ENCODE measurements at places on chromosomes 7 and 10. TPM values are rescaled to one million over a fixed set of nuclear protein-coding genes. Genes with fewer than 3 reads are reported as not detected.

DNA sequence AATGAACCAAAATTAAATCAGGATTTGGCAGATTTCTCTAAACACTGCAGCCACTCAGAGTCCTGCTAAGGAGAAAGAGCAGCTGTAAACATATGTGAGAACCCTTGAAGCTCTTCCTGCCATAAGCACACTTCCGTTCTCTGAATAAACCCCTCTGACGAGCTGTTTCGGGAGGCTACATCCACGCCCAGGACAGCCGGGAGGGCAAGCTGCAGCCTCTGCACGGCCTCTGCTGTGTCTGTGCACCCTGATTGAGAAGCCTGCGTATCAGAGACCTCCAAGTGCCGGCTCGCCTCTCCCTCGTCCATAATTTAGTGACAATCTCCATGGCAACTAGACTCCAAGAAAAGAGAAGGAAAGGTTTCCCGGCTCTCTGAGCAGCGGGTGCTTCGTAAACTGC is 114.4 kb downstream of the PTPRN2 start:
- ATAC-seq, result no peak

DNA sequence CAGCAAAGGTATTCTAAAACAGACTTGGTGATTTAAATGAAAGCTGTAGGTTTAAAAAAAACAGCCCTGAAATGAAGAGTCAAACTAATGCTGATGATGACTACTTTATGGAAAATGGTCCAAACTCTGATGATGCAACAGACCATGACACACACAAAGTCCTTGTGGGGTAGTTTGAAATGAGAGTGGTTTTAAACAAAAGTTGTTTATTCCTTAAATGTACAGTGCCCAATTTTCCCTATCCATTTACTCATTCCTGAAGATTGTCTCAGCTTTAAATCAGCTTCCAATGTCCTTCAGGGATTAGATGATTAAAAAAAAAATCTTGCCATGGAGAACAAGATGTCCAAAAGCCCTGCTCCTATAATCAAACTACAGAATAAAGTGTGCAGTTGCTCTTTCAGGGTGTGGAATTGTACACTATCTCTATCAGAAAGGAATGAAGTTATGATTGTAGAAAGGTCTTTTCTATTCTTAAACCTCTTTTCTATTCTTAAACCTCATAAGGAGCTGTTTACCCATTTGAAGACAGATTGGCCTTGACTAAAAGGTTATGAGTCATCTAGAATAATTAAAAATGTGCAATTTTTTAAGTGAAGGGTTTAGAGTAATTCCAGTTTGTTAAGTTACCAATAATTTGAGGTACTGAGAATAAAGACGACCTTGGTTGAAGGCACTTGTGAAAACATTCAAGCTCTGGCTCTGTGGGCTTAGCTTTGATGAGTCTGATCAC is 70.2 kb upstream of the ITGA8 start:
- ATAC-seq, result no peak

DNA sequence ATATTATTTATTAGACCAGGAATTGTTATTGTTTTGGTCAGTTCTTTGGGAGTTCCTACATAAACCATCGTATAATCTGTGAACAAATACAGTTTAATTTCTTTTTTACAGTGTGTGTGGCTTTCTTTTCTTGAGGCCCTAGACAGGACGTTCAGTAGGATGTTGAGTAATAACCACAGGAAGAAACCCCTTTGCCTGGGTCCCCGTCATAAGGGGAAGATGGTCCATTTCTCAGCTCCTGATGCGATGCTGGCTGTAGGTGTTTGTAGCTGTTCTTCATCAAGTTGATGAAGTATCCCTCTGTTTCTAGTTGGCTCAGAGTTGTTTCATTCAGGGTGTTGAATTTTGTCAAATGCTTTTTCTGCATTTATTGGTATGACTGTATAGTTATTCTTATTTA is 219.7 kb upstream of the ADARB2 start:
- no peak for ATAC-seq

GRCh38 chr10:37643187-37643586 is 214.2 kb downstream of the ZNF248 start:
- no peak for ATAC-seq

- ATAC-seq, result peak; percentile 69
Measured at GRCh38 chr10:72834183-72834825, 59.2 kb upstream of the OIT3 start.

DNA sequence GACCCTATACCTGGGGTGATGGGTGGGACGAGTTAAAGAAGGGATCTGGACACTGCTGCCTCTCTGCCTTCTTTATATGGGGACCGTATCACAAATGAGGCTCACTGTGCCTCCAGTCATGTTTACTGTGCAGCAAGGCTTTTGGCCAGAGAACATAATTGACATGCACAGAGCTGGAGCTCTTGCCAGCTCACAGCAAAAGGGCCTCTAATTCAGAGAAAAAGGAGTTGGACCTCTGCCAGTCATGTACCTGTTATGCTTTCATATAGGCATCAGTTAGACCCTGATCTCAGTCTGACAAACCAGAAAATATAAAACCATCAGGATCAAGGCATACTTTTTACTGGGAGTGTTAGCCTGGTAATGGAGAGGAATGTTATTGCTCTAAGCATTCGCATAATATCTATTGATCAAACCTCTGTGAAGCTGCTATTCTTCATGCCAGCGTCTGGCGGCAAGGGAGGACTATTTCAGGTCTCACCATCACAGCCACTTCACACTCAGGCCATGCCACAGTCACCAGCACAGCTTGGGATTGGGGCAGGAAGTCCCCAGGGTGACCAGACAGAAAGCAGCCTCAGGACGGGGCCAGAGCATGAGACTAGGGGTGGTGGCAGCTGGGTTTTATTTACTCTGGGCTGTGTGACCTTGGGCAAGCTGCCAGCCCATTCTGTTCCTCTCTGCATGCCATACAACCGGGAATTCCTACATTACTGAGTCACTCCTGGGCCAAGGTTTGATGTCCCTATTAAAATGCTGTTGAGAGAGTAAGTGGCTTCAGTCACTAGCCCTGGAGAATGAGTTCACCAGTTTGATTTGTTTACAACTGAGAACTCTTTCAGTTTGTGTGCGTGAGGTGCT is 90.1 kb downstream of the NPSR1 start:
- ATAC-seq, result peak; percentile 81

DNA sequence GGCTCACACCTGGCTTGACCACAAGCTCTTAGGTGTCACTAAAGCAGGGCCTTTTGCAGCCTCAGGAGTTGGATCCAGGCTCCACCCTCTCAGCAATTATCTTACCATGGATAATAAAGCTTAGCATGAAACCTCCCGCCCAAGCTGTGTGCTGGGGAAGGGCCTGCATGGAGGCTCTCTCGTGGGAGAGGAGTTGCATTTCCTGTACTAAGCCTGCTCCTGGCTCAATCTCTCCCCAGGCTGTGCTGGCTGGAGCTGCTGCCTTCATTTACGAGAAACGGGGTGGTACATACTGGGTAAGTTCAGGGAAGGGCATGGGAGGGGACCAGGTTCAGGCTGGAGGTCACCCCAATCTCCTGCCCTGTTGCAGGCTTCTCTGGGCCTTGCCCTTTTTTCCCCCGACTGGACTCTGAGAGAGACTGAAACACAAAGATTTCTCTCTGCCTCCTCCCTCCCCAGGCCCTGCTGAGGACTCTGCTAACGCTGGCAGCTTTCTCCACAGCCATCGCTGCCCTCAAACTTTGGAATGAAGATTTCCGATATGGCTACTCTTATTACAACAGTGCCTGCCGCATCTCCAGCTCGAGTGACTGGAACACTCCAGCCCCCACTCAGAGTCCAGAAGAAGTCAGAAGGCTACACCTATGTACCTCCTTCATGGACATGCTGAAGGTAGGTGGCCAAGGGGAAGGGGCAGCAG is 2.7 kb downstream of the TMEM176A start:
- no peak for ATAC-seq

Gene VWC2
- 0.04 TPM for total RNA-seq

Gene HABP2
- total RNA-seq, result 0.04 TPM

Gene OR6V1
- not detected for total RNA-seq

Gene SEM1
- 49.3 TPM for total RNA-seq

Gene VIM
- 73.8 TPM for total RNA-seq

Gene LRRN3
- total RNA-seq, result not detected

Gene ELFN1
- total RNA-seq, result 0.68 TPM
